ENCODE measurements at places on chromosomes 6 and 20.
A peak's percentile ranks its signal among the peaks of the same experiment; 100 is the strongest.

DNA sequence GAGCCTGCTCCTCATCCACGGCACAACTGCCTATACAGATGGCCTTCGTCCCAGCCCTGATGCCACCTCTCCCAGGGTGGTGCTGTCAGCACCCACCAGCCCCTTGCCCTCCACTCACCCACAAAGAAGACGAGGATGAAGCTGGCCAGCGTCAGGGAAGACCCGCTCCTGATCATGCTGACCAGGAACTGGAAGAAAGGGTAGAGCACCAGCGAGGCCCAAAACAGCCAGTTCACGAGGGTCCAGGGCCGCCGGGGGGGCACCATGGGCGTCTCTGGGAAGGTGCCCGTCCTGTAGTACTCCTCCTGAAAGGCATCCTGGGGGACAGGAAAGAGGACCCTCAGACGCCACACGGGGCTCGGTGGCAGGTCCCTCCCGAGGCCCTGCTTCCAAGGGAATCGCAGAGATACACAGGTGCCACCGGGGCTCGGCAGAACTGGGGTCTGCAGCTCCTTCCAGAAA lies 134.5 kb downstream of the AGPAT4 start:
- DNase-seq: no peak

GRCh38 chr6:113383701-113384100 lies 473.4 kb upstream of the MARCKS start:
- no peak for DNase-seq

DNA sequence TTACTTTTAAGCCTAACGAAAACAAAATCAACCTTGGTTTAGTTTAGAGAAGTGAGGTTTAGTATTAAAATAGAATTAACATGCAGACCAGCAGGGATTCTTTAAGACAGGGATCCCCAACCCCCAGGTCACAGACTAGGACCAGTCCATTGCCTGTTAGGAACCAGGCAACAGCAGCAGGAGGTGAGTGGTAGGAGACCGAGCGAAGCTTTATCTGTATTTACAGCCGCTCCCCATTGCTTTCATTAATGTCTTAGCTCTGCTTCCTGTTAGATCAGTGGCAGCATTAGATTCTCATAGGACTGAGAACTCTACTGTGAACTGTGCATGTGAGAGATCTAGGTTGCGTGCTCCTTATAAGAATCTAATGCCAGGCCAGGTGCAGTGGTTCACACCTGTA lies 225.9 kb downstream of the NKAIN2 start:
- no peak for DNase-seq

DNA sequence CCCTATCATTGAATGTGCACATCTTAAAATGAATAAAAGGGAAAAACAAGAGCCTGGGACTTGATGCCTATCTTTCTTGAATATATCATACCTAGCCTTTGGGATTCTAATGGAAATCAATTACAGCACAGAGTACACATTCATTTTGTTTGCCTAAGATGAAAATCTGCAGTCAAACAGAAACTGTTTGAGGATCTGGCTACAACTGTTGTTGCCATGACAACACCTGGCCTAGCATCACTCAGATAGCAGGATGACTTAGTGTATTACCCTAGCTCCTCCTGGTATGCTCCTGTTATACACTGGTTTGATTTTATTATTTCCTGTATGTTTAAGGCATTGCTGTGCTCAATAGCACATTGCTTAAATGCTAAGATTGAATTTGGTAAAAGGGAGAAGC lies 71.5 kb upstream of the LAMP5 start:
- no peak for DNase-seq

DNA sequence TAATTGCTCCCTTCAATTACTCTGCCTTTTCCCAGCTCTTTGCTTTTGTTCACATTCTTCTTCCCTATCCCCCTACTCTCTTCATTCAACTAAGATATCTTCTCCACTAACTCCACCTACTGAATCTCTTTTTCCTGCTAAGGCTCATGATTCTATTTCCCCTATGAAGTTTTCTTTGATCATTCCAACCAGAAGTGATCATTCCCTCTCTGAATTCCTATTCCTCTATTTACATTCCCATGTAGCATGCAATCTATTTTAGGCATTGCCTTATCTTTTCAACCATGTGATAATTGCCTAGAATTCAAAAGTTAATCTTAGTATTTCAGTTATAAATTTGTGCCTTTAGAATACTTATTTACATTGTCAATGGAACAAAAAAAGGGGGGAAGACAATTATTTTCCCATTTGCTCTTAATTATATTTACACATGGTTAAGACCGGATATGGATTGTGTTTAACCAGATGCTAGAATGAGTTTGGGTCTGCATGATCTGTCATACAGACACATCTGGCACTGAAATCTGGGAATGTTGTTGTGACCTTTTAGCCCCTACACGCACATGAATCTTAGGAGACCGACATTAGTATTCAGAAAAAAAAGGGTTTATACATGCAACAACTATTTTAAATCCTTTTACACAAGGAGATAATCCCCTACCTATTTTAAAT lies 20.8 kb downstream of the MOXD1 start:
- no peak for DNase-seq

- DNase-seq: no peak
Measured at GRCh38 chr6:107977283-107977682, 19.3 kb upstream of the SEC63 start.

- DNase-seq: no peak
Measured at GRCh38 chr6:105886814-105887544, 199.2 kb upstream of the PRDM1 start.

GRCh38 chr6:104955491-104955890 lies 1.4 kb upstream of the LIN28B start:
- no peak for DNase-seq

DNA sequence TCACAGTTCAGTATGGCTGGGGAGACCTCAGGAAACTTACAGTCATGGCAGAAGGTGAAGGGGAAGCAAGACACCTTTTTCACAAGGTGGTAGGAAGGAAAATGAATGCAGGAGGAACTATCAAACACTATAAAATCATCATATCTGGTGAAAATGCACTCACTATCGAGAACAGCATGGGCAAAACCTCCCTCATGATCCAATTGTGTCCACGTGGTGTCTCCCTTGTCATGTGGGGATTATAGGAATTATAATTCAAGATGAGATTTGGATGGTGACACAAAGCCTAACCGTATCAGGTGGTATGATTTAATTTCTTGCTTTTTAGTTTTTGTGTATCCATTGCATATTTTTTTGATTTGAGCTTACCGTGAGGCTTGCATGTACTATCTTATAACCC lies 133.2 kb upstream of the SYNCRIP start:
- DNase-seq: no peak

- DNase-seq: no peak
Measured at GRCh38 chr6:14129575-14129974, 12.0 kb downstream of the CD83 start.

DNA sequence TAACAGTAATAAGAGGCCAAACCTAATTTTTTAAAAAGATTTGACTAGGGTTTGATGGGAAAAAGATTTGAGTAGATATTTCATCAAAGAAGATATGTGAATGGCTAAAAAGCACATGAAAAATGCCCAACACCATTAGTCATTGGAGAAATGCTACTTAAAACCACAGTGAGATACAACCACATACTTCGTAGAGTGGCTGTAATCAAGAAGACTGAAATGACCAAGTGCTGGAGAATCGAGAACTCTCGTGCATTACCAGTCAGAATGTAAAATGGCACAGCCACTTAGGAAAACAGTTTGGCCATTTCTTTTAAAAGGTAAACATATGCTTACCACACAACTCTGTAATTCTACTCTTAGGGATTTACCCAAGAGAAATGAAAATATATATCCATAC lies 175.5 kb downstream of the EYA2 start:
- DNase-seq: no peak

DNA sequence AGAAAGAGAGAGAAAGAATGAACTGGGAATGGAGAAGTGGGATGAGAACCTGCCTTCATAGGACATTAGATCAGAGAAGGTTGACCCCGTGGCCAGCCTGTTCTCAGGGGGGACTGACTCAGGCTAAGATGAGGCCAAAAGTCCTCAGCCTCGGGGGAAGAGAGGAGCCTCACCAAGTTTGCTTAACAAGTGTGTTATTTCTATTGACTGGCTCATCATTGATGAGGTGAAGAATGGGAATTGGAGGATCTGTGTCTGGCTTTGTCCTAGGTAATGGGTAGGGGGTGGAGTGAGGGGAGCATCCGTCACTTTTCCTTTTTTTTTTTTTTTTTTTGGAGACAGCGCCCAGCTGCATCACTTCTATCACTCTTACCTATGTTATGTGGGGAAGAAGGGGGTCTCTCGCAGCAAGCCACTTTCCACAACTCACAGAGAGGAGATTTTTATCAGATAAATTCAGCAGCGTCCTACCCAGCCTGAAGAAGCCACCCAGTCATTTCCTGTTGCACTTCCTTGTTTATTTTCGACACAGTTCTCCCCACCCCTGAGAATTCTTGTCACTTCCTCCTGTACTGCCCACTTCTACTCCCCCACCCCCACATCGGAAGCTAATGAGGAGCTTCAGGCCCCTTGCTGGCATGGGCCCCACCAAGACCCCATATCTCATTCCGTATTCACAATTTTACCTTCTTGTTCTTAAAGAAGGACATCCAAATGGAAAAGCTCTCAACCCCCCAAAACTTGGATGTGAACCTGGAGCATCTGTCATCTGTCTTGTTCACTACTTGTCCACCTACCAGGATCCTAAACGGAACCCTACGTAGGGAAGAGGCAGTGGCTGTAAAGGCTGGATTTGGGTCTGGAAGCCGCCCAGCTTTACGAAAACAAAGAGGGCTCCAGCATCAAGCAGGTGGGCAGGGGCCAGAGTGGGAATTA lies 2.8 kb upstream of the RNASET2 start:
- DNase-seq: peak; percentile 81

DNA sequence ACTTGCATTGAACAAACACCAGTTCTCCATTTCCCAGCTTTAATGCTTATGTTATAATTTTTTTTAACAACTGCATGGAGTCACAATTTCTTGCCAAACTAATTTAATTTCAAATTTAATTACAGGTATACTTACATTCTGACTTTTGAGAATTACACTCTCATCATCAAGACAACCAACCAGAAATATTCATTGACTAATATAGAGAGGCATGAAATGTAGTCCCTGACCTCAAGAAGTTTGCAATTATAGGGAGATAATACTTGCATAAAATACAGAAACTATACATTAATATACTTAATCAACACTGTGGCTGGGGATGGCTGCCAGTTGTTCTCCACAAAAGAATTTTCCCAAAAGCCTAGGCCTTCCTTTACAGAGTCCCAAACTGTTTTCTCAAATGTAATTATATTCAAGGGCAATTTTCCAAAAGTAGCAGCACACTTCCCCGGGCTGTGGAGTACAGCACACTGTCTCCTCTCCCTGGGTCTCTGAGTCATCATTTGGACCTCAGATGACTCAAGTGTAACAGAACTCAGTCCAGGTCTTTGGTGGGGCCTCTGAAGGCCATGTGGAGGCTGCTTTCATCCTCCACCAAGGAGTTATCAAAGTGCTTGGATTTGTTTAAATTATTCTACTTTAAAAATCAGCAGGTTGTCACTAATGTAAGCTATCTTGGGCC lies 114.1 kb downstream of the KIF16B start:
- DNase-seq: no peak

DNA sequence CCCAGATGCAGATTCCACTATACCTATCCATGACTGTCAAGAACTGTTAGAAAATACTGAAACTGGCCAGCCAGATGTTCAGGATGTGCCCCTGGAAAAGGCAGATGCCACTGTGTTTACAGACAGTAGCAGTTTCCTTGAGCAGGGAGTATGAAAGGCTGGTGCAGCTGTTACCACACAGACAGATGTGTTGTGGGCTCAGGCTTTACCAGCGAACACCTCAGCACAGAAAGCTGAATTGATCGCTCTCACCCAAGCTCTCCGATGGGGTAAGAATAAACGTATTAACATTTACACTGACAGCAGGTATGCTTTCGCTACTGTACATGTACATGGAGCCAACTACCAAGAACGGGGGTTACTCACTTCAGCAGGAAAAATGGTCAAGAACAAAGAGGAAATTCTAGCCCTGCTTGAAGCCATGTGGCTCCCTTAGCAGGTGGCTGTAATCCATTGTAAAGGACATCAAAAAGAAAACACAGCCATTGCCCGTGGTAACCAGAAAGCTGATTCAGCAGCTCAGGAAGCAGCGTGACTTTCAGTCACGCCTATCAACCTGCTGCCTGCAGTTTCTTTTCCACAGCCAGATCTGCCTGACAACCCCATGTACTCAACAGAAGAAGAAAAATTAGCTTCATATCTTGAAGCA lies 459.7 kb upstream of the HTR1E start:
- DNase-seq: no peak

DNA sequence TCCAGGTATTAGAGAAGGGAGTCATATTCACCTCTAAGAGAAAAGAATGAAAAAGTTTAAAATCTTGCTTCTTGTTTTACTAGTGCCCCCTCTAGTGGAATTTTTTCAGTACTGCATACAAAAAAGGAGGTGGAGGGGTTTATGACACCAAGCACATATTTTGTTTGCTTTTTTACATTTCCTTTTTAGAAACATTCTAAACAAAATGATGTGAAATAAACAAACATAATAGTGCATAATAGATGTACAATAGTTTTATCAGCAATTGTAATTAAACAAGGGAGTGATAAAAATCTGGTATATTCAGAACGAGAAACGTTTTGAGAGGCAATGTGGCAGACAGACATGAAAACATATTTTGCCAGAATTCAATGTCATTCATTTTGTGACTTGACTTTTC lies 111.0 kb upstream of the TFAP2D start:
- peak; percentile 43 for DNase-seq

- DNase-seq: no peak
Measured at GRCh38 chr20:17878069-17878911, 90.3 kb downstream of the SNX5 start.

DNA sequence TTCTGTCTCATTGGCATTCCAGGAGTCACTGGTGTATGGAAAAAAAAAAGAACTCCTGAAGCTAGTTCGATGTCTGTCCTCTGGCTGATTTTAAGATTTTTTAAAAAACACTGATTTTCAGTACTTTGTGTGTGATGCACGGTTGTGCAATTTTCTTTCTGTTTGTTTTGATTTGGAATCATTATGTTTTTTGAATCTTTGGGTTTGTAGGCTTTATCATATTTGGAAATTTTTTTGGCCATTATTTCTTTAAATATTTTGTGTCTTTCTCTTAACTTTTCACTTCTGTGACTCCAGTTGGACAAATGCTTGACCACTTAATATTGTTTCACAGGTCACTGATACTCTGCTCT lies 327.2 kb downstream of the BCKDHB start:
- no peak for DNase-seq

- no peak for DNase-seq
Measured at GRCh38 chr6:3328796-3329195, 70.0 kb downstream of the PSMG4 start.

- DNase-seq: no peak
Measured at GRCh38 chr20:62918831-62919230, 7.5 kb downstream of the DIDO1 start.

DNA sequence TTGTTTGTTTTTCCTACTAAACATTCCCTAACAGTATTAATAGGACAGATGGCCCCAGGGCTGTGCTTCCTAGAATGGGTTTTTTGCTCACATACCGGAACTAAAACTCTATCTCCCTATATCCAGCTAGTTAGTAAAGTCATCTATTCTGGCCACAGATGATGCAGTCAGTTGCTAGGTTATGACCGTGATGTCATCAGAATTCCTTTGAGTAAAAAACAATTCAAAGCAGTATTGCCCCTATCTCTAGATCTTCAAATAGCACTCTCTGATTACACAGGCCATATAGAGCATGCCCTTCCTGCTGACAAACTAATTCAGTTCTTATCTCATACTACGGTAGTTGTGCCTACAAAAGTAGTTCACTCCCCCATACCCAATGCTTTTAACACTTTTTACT lies 17.9 kb upstream of the ZNF451 start:
- DNase-seq: no peak

Measured in inflammatory macrophage (primary cell).